Aorta (tissue), 5 donors: ENCODE measurements at places on chromosomes 1 and 21.

GRCh38 chr21:33244779-33245105, 15.0 kb downstream of the IFNAR2 start:
- DNase-seq: no peak

- no peak for DNase-seq
Observed at GRCh38 chr1:235953801-235954200, 87.1 kb upstream of the LYST start.

DNA sequence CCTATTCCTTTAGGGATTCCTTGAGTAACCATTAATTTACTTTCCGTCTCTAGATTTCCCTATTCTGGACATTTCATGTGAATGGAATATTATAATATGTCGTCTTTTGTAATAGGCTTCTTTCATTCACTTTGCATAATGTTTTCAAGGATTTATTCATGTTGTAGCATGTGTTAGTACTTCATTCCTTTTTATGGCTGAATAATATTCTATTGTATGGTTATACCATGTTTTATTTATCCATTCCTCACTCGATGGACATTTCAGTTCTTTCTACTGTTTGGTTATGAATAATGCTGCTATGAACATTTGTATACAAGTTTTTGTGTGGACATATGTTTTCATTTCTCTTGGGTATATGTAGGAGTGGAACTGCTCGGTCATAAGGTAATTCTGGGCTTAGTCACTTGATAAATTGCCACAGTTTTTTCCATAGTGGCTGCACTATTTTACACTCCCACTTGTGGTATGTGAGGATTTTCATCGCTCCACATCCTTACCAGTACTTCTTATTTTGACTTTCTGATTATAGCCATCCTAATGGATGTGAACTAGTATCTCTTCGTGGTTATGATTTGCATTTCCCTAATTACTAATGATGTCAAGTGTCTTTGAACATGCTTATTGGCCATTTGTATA, 17.7 kb downstream of the PPP2R5A start:
- DNase-seq: no peak

GRCh38 chr1:54110996-54111395, 41.8 kb downstream of the CDCP2 start:
- DNase-seq: no peak

DNA sequence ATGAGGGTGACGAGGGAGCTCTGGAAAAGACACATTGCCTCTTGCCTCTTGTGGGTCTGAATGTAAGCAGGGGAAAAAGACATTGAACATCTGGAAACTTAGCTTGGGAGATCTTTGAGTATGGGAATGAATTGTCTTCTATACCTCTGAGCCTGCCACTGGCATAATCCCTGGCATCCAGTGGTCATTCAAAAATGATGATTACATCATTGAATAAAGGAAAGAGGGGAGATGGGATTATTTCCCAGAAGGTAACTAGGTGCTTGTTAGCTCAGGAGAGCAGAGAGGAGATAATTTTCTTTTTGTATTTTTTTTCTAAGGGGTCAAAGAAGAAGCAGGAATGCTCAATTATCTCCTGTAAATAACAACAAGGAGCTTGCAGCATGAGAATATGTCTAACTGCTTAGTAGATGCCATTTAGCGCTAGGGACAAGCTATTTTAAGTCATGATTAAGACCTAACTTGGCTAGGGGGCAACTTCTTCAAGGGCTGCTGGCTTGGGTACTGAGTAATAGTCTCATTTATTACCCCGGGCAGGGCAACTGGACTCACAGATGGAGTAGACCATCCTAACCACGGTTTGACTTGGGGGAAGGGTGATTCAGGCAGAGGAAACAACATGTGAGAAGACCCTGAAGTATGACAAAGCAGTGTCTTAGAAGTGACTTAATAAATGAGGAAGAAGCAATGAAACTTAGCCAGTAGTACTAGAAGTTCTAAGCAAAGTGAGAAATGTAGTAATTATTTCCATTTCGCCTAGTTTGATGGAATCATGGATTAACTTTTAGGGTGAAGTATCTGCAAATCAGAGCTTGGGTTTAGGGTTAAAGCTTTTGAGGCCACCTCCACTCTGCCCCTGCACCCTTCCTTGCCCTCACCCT, 11.0 kb upstream of the XCL2 start:
- no peak for DNase-seq

GRCh38 chr1:45793942-45794604, 9.3 kb upstream of the MAST2 start:
- DNase-seq: no peak

DNA sequence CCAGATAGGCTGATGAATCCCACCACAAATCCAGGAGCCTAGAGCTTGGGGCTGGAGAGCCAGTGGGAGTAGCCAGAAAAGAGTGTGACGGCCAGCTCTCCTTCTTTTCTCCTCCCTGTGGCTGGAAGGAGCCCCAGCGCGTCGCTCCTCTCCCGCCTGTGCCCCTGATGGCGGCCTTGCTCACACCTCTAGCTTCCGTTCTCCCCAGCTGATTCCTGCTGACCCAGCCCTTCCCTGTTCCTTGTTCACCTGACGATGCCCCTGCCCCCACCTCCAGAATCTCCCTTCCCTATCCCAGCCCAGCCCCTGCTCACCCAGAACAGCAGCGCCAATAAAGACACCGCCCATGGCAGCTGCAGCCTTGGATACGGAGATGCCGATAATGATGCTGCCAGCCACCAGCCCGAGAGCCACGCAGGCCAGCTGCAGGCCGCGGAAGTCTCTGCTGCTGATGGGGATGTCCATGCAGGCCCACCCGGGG, 656 bp downstream of the KNCN start:
- no peak for DNase-seq

DNA sequence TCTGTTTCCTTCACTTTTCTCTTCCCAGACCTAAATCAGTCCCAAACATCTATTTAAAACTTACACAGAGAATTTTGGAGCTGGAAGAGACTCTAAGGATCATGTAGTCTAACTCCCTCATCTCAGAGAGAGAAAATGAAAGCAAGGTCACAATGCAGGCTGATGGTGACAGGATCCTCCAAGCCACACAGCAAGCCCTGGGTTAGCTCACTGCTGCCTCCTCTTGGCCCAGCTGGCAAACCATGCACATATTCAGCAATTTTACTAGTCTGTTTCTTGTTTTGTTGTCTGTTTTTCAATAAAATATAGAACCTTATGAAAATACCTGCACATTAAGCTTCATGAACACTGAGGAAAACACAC, 27.7 kb upstream of the LY9 start:
- no peak for DNase-seq

DNA sequence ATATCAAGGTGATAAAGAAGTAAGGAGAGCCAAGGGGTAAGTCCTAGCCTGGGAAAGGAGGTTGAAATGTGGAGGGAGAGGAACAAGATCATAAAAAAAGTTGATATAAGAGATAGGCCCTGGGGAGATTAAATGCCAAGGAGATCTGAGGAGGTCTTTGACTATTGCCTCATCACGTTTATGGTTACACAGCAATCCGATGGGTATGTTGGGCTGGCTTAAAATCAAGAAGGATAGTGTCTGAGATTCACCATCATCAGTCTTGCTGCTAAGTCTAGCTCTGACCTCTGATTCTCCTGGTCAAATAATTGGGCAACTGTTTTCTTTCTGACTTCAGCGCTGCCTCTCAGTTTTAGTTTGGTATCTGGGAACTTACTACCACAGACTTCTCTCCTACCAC, 416.3 kb downstream of the GPATCH2 start:
- DNase-seq: no peak

DNA sequence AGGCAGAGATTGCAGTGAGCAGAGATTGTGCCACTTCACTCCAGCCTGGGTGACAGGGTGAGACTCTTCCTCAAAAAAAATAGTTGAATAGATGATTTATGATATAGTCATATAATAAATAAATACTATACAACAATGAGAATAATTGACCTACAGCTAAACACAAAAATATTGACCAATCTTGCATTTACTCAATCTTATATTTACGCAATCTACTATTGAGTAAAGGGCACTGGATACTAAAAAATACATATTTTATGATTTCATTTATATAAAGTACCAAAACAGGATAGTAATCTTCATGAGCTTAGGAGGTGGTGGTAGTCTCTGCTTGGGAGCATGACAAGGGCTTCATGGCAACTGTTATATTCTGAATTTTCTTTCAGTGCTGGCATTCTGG, 19.1 kb upstream of the GBP3 start:
- DNase-seq: no peak

DNA sequence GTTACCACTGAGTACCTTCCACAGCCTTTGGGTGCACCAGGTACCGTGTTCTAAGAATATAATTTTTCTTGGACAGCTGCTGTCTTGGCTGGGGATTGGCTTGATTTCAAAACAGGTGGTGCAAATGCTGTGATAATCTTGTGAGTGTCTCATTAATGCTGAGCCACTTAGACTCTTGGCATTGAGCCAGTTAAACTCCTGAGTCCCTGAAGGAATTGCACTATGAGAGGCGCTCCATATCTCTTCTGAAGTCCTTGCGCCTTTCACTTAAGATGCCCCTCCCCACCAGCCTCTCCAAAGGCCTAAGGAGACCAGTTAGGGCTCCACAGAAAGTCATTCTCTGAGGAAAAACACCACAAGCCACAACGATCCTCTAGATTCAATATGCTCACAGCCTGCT, 51.0 kb downstream of the BACH1 start:
- DNase-seq: no peak

GRCh38 chr1:155513300-155513916, 49.2 kb downstream of the ASH1L start:
- DNase-seq: no peak

- DNase-seq: no peak
Observed at GRCh38 chr1:87834941-87835340, 506.3 kb downstream of the LMO4 start.

GRCh38 chr21:41124641-41125201, 43.2 kb upstream of the BACE2 start:
- no peak for DNase-seq

DNA sequence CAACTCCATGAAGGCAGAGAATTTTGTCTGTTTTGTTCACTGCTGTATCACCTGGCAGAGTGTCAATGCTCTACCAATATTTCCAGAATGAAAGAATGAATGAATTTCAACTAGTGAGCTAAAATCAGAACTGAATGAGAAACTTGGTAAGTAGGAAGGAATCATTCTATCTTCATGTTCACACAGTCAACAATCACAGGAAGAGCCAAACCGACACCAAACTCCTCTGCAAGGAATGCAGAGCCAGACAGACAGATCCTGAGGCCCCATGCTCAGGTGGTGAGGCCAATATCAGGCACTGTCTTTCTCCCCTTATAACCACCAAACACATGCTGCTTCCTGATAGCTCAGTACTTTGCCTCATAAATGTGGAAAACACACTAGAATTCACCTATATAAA, 139.1 kb downstream of the SLC45A1 start:
- no peak for DNase-seq

DNA sequence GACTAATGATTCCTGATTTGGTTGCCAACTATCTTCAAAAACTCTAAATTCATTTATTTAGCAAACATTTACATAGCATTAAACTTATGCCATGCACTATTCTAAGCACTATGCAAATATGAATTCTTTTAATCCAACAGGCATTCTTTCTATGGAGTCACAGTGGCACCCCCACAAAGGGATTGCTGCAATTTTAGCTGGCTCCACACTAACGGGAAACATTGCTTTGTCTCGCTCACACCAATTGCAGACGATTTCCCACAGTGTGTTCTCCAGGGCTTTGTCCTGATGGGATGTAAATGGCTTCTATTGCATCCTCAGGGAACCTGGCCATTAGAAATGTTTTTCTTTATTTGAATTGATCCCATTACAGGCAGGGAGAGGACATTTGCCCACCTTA, 259.1 kb downstream of the BARHL2 start:
- no peak for DNase-seq

DNA sequence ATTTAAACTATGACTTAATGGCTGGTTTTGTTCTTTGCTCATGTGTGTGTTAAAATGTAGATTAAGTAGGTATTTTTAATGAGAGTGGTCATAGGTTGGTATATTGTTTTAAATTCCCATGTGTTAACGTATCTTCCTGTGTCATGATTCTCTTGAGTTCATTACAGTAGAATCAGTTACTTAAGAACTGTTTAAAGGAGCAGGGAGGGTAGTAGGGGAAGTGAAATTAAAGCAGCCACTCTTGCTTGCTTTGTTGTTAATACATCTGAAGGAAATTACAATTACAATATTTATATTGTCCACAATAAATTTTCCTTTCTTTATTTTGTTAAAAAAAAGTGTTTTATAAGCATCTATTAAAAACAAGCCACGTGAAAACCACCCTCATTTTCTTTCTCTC, 119.2 kb upstream of the KIAA1614 start:
- DNase-seq: no peak

DNA sequence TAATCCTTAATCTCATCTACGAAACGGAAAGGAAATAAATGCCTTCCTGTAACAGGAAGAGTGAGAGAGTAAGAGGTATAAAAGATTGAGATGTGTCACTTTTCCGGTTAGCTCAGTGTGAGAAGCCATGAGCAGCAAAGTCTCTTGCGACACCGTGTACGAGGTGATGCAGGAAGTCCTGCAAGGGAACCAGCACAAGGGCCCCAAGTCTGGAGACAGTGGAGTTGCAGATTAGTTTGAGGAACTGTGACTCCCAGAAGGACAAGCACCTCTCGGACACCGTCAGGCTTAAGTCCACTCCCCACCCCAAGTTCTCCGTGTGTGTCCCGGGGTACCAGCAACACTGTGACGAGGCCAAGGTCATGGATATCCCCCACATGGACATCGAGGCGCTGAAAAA, 592.3 kb upstream of the ADGRL2 start:
- no peak for DNase-seq

GRCh38 chr1:185400052-185400451, 83.0 kb upstream of the IVNS1ABP start:
- no peak for DNase-seq

- DNase-seq: no peak
Observed at GRCh38 chr1:59248758-59249157, 48.1 kb upstream of the FGGY start.

GRCh38 chr1:2583331-2583791, 3.2 kb upstream of the PRXL2B start:
- DNase-seq: no peak

DNA sequence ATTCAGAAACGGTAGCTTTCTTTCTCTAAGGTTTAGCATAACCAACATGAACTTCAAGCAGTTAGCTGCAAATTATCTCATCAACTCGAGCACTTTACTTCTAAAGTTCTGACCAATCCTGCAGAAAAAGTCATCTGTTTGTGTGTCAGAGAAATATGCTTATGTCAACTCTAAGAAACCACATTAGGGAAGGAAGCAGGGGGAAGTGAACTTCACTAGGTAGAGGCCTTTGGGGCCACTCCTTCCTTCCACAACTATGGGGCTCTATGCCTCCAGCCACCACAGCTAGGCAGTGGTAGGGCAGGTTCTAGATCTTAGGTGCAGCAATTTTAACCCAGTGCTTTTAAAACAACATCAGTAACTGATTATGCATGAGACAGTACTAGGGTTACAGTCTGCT, 375.9 kb downstream of the DSCAM start:
- no peak for DNase-seq

GRCh38 chr1:96730574-96731298, 9.2 kb downstream of the PTBP2 start:
- DNase-seq: no peak

DNA sequence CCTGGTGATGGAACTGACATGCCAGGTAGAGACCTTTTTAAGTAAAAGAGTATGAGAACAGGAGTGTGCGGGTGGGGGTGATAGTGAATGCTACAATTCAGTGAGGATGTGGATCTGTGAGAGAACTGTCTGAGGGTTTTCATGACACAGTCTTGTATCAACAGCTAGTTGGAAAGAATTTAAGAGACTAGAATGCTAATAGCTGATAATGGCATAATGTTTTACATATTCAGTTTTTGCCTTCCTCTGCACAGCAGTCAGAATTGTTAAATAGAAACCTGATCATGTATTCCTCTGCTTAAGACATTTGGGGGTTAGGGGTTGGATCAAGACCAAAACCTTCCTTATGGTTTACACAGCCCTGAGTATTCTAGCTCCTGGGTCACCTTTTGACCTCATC, 152.8 kb upstream of the ZRANB2 start:
- no peak for DNase-seq
